RWPE1 (cell line): ENCODE measurements at places on chromosomes 3 and 15.

GRCh38 chr15:87947560-87947959 lies 309.0 kb downstream of the NTRK3 start:
- no peak for DNase-seq

- no peak for DNase-seq
These were observed 1044.5 kb downstream of the NTRK3 start for GRCh38 chr15:87212041-87212440.

DNA sequence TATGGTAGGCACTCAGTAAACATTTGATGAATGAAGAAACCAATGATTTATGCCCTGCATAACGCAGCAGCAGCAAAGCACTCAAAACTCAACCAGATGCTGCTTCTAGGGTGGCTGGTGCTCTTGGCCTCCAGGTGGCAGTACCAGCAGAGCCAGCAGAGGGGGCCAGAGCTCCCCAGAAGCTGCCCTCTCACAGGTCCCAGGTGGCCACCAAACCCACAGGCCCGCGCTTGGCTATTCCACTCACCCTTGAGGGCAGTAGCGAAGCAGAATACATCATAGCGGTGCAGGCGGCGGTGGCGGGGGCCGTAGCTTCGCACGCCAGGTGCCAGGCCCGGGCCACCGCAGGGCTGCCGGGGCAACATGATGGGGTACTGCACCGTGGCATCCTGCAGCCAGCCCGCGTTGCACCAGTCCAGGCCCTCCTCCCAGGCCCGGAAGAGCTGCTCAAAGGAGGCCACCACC lies 16.6 kb downstream of the HAPLN3 start:
- peak; percentile 66 for DNase-seq

- no peak for DNase-seq
These were observed 24.5 kb downstream of the LRRC3B start for GRCh38 chr3:26647078-26647477.

DNA sequence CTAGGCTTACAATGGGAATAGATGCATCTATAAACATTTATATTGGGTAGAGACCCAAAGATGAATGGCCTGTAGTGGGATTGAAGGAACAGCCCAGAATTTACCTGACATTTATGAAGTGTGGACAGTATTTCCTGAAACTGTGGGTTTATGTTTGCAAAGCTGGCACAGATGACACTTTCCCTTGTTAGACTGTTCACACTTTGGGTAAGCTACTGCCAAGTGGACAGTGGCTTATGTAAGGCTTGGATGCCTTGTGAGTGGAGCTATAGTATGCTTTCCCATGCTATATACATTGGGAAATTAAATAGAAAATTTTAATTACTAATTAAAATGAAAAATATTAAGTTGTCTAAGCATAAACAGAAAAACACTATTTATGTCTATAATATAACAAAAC lies 48.5 kb downstream of the STARD9 start:
- no peak for DNase-seq

GRCh38 chr3:187292181-187292580 lies 644 bp upstream of the MASP1 start:
- no peak for DNase-seq

GRCh38 chr15:95557226-95558046 lies 773.1 kb upstream of the NR2F2 start:
- peak; percentile 90 for DNase-seq
